Fibroblast of pulmonary artery (primary cell): ENCODE measurements at places on chromosomes 16 and 17.

DNA sequence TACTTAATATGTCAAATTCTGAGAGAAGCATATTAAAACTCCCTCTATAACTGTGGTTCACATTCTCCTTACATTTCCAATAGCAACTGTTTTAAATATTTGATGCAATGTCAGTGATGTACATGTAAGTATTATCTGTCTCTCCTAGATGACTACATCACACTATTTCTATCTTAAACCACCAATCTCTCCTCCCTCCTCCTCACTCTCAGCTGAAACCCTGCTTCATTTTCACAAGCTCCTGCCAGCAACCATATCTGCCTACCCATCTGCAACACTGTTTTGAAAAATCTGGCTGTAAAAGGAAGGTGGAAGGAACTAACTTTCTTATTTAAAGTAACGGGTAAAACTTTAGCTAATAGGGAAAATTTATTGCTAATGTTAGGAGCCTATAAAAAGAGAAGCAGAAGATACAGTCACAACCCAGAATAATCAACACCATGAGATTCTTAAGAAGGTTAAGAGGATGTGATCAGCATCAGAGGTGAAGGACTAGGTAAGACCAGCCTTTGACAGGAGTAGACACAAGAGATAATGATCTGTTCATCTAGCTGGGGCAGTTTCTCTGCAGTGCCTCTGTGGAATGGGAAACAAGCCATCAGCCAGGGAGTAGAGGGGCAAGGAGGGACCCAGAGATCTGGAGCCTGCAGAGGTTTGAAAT lies 31.0 kb downstream of the MYH10 start:
- DNase-seq: no peak

- DNase-seq: no peak
Measured at GRCh38 chr17:72631568-72631948, 460.9 kb downstream of the SLC39A11 start.

DNA sequence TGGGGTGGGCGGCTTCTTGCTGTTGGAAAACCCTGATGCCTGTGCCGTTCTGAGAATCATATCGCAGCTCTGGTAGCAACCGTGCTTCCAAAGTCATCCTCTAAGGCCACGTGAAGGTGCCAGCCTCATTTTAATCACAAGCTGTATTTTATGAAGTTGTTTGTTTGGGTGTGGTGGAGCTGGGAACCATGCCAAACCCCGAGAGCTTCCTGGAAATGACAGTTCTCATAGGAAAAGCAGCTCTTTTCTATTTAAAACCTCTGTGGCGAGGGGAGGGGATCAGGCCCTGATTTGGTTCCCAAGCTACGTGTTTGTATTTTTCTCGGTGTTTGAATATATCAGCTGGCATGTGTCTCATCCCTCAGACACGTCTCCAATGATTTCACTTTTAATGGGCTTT lies 21.7 kb downstream of the KNOP1 start:
- DNase-seq: peak; percentile 94

- DNase-seq: no peak
Measured at GRCh38 chr17:42618442-42619150, 9.1 kb downstream of the TUBG1 start.

- DNase-seq: no peak
Measured at GRCh38 chr17:69457603-69458002, 43.1 kb downstream of the MAP2K6 start.

DNA sequence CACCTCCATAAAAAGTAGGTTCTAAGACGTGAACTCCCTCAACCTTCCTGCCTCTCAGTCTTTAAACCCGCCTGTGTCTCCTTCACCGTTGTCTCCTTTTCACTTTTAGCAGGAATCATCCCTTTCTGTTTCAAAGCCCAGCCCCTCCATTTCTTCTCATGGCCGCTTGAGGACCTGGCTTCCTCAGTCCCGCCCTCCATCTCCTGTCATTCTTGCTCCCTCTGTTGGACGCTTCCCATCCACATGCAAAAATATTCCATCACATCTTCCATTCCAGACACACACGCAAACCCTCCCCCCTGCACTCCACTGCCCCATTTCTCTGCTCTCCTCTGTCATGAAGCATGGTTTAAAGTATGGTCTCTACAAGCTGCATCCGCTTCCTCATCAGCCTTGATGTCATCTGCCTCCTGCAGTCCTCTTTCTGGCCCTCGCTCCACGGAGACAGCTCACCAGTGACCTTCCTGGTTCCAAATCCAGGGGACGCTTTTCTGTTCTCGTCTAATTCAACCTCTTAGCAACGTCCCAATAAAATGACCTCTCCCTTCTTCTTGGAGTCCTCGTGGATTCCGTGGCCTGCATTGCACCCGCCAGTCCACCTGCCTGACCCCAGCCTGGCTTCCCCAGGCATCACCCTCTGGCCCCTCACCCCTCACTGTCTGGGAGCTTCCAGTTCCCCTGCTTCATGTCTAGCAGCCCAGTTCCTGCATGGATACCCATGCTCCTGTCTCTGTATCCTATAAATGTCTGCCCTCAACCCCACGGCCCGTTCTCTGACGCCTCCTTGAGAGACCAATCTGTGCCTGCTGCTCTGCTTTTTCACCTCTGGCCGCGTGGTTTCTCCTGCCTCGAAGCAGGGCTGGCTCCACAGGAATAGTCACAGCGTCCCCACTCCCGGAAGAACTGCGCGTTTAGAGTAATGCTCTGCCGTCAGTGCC lies 26.2 kb downstream of the ANKRD40 start:
- DNase-seq: peak; percentile 87

DNA sequence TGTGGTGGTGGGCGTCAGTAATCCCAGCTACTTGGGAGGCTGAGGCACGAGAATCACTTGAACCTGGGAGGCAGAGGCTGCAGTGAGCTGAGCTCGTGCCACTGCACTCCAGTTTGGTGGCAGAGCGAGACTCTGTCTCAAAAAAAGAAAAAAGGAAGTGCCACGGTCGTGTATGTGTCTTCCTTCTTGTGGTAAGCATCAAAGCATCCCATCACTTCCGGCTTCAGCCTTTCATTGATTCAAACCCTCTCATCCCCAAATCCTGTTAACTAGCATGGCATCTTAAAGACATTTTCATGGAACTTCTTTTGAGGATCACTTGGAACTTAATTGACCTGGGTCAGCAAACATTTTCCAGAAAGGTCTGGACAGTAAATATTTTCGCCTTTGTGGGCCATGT lies 126.2 kb downstream of the CPPED1 start:
- no peak for DNase-seq

DNA sequence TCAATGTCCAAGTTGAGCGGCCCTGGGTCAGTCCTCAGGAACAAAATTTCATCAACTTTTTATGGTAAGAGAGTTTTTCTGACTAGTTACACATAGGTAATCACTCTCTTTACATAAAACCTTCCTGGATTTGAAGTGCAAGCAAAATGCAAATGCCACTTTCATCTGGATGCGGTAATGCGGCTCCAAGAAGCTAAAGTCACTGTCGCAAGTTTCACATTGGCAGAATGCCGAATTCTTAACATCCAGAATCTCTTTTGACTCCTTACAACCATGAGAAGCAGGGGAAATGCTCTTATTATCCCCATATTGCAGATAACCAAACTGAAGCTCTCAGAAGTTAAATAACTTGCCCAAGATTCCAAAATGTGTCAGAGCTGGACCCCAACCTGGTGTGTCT lies 30.0 kb downstream of the MRPS23 start:
- no peak for DNase-seq

- no peak for DNase-seq
Measured at GRCh38 chr16:26606381-26607150, 460.2 kb upstream of the C16orf82 start.

- no peak for DNase-seq
Measured at GRCh38 chr17:67401598-67402504, 24.8 kb downstream of the PITPNC1 start.

GRCh38 chr16:24769806-24770205 lies 40.4 kb downstream of the TNRC6A start:
- DNase-seq: peak; percentile 92

- DNase-seq: no peak
Measured at GRCh38 chr17:27525316-27525715, 69.1 kb downstream of the KSR1 start.
